ENCODE measurements at places on chromosomes 5 and 9.

- DNase-seq, result no peak
Observed at GRCh38 chr9:127142291-127142690, 19.9 kb upstream of the ANGPTL2 start.

GRCh38 chr5:135738564-135738875 lies 95.9 kb upstream of the SLC25A48 start:
- no peak for DNase-seq

- DNase-seq, result no peak
Observed at GRCh38 chr5:177339107-177339638, 12.3 kb downstream of the LMAN2 start.

DNA sequence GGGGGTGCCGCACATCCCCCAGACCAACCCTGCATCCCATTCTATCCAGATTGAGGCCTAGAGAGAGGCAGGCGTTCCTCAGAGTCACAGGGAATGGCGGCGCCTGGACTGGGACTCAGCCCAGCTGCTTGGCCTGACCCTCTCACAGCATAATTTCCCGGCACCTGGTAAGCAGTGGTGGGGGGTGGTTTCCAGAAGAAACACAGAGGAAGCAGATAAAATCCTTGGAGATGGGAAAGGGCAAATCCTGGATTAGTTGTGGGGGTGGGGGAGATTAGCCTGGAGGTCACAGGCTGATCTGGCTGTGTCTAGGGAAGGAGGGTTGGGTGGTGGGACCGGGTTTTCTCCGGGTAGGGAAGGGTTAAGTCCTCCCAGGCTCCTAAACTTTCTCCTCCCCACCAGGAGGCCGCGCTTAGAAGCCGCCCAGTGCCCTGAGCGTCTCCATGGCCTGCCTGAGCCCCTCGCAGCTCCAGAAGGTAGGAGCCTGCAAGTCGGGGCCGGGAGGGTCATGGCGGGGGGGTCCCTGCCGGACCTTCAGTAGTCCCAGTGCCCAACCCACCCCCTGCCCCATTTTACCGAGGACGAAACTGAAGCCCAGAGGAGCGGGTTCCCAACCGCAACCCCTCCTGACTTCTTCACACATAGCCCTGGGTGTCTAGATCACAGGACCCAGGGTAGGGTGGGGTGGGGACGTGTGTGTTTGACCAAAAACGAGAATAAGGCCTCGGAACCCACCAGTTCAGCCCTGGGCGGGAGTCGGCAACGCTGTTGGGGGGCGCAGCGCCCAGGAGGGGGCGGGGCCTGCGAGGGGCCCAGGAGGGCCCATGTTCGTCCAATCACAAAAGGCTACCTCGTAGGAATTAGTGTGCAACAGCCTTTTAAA lies 1.3 kb downstream of the PHYHD1 start:
- no peak for DNase-seq

DNA sequence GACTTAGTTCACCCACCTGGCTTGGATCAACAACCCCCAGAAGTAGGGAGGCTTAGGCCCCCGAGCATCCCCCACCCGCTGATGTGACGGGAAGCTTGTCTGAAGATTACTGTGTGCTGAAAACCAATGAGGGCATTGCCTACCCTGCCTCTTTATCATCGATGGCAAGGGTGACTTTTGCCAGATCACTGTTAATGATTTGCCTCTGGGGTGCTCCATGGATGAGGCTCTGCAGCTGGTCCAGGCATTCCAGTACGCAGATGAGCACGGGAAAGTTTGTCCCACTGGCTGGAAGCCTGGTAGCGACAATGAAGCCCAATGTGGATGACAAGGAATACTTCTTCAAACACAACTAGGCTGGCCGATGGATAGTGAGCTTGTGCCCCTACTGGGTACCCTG lies 22.0 kb downstream of the RUFY1 start:
- no peak for DNase-seq

DNA sequence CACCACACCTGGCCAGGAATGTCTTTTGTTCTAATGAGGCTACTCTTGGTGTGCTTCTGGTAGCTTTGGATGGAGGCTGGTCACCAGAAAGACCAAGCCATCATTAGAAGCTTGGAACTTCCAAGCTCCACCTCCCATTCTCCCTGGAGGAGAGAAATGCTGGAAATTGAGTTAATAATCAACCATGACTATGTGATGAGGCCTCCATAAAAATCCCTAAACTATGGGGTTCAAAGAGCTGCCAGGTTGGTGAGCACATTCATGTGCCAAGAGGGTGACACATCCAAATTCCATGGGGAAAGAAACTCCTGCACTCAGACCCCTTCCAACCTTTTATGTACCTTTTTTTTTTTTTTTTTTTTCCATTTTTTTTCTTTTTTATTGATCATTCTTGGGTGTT lies 105.5 kb upstream of the SPATA31C2 start:
- no peak for DNase-seq

DNA sequence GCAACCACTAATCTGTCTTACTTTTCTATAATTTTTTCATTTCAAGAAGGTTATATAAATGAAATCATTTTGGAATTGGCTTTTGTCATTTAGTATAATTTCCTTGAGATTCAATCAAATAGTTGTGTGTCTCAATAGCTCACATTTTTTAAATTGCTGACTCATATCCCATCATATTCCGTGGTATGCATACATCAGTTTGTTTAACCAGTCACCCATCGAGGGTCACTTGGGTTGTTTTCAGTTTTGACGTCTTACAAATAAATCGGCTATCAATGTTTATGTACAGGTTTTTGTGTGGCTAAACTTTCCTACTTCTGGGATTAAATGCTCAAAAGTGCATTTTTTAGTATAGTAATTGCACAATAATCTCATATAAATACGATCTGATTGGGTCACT lies 185.5 kb downstream of the TAF11L14 start:
- DNase-seq, result no peak

DNA sequence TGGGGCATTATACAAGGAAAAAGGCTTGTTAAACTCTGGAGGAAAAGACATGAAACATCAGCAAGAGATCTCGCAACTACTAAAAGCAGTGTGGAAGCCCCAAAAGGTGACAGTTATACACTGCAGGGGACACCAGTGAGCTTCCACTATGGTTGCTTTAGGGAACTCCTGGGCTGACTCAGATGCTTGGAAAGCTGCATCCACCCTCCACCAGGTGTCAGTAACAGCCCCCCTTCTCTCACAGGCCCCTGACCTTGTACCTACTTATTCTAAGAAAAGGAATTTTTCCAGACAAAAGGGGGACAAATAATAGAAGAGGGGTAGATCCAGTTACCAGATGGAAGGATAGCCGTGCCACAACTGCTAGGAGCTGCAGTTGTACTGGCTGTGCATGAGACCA lies 154.4 kb upstream of the COX7C start:
- no peak for DNase-seq

DNA sequence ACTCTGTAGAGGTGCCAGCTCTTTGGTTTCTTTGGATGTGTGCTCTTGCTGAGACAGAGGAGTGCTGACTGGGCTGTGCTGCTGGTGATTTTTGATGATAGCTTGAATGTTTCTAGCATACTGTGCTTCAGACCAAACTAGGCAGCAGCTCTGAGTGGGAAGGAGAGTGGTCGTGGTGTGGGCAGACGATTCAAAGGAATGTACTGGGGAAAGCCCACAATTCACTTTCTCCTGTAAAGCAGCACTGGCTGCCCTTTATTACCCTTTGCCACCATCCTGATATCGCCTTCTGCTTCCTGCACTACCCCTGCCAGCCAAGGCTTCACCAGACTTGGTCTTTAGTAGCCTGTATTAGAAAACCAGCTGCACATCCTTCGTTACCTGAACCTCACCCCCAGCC lies 45.3 kb downstream of the PRRC2B start:
- DNase-seq, result no peak

GRCh38 chr5:6201631-6202030 lies 176.7 kb downstream of the MED10 start:
- no peak for DNase-seq

GRCh38 chr5:123515904-123516303 lies 3.9 kb downstream of the CSNK1G3 start:
- DNase-seq, result no peak

GRCh38 chr9:76662476-76663281 lies 101.6 kb upstream of the PCA3 start:
- DNase-seq, result no peak

GRCh38 chr5:30765227-30765626 lies 428.3 kb upstream of the CDH6 start:
- no peak for DNase-seq

DNA sequence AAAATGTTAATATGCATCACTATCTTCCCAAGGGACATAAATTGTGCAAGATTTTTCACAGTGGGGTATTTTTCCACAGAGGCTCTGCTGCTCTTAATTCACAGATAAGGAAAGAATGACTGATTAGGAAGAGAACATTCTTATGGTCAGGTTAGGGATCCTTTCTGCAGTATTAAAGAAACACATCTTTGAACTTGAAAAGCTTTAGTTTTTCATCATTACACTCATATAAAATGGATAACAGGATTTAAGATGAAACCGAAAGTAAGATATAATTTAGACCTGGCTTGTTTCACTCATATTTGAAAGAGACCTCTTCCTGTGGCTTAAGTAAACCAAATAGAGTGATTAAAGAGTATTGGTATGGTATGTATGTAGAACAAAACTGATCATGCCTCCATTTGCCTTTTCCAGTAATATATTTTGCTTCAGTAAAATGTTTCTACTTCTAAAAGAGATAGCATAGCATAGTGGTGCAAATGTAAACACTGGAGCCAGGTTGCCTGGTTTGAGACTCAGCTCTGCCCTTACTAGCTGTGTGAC lies 160.0 kb downstream of the PRR16 start:
- no peak for DNase-seq

DNA sequence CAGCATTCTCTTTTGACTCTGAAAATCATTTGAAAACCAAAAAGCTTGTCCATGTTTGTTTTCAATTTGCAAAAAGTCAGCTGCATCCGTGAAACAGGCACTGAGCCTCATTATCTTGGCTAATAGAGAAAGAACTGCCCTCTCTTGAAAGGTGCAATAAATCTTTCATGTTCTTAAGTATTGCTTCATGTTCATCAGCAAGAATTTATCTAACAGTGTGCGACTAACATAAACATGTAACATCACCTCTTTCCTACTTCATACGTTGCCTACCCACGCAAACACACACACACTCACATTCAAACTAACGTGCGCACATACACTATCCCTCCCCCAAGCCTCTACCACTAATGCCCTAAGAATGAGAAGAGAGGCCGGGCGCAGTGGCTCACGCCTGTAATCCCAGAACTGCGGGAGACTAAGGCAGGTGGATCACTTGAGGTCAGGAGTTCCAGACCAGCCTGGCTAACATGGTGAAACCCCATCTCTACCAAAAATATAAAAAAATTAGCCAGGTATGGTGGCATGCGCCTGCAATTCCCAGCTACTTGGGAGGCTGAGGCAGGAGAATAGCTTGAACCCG lies 629.7 kb upstream of the ZNF608 start:
- no peak for DNase-seq

- no peak for DNase-seq
Observed at GRCh38 chr5:135598691-135599395, 20.1 kb upstream of the CXCL14 start.

- DNase-seq, result no peak
Observed at GRCh38 chr9:73050887-73051550, 98.2 kb upstream of the ALDH1A1 start.

DNA sequence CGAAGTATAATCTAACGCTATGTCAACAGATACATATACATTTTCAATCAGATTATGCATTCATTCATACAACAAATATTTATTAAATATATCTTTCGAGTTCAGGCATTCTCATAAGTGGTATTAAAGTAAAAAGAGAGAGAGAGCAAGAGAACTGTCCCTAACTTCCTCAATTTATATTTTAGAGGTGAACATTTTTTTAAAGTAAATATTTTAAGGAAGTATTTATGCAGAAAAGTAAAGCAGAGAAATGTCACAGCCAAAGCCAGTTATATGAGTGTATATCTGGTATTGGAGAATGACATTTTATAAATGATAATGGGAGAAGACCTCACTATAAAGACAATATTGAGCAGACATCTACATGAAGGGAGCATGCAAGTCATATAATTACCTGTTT lies 667.3 kb upstream of the CDH9 start:
- DNase-seq, result no peak

DNA sequence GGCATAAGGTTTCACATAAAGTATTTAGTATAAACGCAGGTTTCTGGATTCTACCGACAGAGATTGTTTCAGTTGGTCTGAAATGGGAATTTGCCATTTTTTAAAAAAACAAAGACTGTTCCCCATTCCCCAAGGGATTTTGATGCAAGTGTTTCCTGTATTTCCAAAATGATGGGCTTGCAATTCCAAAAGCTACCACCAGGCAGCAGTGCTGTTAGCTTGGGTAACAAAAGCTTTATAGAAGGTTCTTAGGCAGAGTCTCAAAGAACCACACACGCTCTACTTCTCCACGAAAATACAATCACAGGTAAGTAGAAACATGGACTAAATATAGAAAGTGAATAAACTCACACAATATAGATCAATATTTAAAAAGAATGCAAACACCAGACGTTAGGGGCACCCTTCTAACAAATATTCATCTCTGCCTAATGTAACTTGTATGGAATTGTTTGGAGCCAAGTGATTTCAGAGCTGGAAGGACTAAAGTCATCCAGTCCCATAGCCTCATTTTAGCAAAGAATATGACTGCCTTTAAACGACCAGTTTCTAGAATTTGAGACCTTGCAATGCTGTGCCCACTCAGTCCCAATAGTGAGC lies 154.3 kb downstream of the SPOCK1 start:
- DNase-seq, result no peak

GRCh38 chr5:902129-902916 lies 9.6 kb downstream of the TRIP13 start:
- DNase-seq, result no peak

DNA sequence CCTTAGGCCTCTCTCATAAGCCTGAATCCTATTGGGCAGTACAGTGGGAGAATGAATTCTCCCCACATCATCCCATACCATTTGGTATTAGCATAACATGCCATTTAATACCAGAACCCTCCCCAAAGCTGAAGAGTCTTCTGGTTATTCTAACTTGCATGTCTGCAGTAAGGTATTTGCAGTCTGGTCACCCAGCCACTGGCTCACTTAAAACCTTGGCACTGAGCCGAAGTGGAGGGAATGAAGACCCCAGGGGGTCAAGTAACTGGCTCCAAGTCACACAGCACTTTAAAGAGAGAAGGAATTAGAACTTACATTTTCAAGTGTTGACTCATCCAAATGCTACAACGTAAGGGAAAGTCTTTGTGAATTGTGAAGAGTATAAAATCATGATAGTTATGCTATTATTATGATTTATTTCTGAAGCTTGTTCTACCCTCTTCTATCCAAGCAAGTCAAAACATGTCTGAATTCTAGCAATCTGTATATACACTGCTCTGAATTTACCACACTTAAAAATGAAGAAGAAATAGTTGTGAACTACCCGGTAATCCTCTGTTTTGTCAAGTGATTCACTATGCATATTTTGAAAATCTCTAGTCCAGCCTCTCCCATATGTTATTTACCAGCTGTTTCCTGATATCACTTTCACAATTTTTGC lies 28.5 kb downstream of the GLRA1 start:
- no peak for DNase-seq

DNA sequence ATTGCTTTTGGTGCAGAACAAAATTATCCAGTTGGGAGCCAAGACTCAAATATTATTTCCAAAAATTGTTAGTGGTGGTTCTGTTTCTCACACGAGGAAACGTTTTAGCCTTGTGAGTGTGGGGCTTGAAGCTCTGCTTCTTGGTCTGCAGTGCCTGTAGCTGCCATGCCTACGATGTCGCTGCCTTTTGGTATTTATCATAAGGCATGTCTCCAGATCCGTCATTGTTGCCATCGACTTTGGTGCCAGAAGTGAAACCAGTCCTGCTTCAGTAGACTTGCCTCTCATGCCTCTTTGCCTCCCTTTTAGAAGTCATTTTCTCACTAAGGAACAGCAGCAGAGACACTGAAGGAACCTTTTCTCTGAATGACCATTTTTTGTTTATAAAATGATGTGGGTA lies 29.7 kb upstream of the CATSPER3 start:
- no peak for DNase-seq

GRCh38 chr9:73441890-73442818 lies 290.5 kb downstream of the ANXA1 start:
- no peak for DNase-seq

Measured in hypothalamus (tissue), 51 donors.